ENCODE measurements at places on chromosomes 11 and 22. TPM values are rescaled to one million over a fixed set of nuclear protein-coding genes. Genes with fewer than 3 reads are reported as not detected.

The CNTF gene
- total RNA-seq = 1.7 TPM

The ANKK1 gene
- total RNA-seq = not detected

- DNase-seq = no peak
Observed at GRCh38 chr11:32779136-32779535, 15.3 kb downstream of the CCDC73 start.

- DNase-seq = no peak
Observed at GRCh38 chr11:69212798-69213110, 57.0 kb downstream of the SMIM38 start.

GRCh38 chr11:26806219-26806618, 84.4 kb upstream of the SLC5A12 start:
- no peak for DNase-seq

DNA sequence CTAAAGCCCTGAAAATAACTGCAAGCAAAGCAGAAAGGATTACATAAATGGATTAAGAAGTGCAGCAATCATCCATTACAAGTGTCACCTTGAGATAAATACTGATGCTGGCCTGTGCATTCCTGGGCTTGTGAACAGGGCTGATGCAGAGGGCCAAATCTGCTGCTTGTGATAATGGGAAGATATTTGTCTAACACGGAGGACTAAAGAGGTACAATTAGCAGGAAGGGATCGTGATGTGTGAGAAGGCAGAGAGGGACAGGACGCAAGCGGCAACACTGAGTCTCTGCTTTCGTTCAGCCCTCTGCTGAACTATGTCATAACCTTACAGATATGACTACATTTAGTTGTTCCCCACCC, 107.7 kb upstream of the DDI1 start:
- no peak for DNase-seq
